NCI-H2107 (cell line): ENCODE measurements at places on chromosomes 12 and 14.
A peak's percentile ranks its signal among the peaks of the same experiment; 100 is the strongest.

GRCh38 chr12:99444859-99445316, 202.7 kb upstream of the GARIN6 start:
- DNase-seq = no peak

- no peak for DNase-seq
Observed at GRCh38 chr14:34362641-34363251, 99.3 kb downstream of the SPTSSA start.

DNA sequence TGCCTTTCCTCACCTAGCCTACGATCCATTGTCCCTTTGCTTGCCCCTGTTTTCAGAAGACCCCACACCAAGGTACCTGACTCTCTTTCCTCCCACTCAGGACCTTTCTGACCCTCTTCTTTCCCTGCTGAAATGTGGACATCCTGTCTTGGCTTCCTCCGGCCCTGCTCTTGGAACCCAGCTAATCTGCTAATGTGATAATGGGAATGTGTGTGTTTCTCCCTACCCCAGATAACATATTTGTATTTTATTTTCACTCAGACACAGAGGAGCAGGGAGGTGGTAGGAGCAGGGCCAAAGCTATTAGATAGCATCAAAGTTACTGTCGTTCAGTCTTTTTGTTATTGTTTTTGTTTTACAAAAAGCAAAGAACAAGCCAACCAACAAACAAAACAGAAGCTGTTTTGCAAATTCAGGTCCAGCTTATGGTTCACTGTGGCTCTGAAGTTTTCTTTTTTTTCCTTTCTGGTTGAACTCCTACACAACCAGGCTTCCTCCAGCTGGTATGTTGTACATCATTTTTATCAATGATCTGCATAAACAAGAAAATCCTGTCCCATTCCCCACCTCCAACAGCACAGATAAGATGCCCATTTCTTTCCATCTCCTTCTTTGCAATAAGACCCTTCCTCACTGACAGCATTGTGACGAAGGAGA, 137.3 kb downstream of the C12orf75 start:
- no peak for DNase-seq

- DNase-seq = peak; percentile 40
Observed at GRCh38 chr12:109131154-109132050, 15.0 kb downstream of the ACACB start.

DNA sequence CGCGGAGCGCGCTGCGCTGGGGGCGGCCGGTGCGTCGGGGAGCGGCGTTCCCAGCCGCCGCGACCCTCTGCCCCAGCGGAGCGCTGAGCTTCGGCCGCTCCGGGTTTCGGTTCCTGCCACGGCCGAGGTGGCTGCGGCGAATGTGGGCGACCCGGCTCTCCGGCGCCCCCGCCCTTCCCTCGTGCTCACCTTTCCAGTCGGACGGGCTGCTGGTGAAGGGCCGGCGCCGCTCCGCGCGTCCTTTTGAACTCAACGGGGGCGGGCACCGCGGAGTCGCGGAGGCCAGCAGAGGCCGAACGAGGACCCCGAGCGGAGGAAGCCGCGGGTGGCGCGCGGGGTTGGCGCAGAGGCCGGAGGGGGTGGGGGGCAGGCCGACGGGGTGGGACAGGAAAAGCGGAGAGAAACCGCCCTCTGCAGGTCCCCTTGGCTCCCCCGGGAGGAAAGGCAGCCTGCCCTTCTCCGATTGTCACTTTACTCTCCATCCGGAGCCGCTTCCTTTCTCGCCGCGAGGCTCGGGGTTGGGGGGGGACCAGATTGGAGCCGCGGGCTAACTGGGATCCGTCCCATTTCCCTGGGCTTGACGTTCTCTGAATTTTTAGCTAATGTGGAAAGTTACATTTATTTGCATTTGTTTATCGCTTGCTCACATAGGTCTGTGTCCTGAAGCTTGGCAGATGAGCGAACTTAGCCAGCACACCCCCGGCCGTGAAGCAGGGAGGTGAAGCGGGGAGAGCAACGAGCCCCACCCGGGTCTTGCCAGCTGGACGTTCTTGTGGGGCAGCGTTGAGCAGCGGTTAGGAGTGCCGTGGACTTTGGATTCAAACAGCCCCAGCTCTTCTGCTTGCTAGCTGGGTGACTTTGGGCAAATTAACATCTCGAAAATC, at the start of gene SMAGP:
Gene SMAGP (minus strand): TSS at position 349 of the 884 bp plus-strand sequence. CDS start 1,137 bp downstream, outside the sequence.
- no peak for DNase-seq

DNA sequence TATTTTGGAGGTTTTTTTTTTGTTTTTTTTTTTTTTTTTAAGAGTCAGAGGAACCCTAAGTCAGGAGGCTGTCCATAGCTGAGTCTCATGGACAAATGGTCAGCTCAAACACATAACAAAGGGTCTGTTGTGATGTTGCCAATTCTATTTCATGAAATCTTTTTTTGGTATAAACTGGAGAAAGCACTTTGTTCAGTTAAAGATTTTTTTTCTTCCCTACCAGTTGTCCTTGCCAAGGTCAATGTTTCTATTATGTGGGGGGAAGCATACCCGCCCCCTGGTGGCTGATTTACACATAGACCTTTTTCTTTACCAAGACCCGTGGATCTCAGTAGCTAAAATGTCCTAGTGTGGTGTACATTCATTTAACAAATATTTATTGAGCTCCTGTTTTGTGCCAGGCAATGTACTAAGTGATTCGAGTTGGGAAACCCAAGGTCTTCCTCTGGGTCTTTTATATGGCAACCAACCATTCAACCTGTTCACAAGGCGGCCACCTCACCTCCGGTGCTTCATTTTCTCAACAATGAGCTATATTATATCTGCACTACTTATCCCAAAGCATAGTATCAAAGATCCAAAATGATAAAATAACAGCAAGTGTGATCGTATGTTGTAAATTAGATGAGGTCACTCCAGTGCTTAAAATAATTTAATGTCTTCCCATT, 214.5 kb downstream of the PAH start:
- DNase-seq = no peak

DNA sequence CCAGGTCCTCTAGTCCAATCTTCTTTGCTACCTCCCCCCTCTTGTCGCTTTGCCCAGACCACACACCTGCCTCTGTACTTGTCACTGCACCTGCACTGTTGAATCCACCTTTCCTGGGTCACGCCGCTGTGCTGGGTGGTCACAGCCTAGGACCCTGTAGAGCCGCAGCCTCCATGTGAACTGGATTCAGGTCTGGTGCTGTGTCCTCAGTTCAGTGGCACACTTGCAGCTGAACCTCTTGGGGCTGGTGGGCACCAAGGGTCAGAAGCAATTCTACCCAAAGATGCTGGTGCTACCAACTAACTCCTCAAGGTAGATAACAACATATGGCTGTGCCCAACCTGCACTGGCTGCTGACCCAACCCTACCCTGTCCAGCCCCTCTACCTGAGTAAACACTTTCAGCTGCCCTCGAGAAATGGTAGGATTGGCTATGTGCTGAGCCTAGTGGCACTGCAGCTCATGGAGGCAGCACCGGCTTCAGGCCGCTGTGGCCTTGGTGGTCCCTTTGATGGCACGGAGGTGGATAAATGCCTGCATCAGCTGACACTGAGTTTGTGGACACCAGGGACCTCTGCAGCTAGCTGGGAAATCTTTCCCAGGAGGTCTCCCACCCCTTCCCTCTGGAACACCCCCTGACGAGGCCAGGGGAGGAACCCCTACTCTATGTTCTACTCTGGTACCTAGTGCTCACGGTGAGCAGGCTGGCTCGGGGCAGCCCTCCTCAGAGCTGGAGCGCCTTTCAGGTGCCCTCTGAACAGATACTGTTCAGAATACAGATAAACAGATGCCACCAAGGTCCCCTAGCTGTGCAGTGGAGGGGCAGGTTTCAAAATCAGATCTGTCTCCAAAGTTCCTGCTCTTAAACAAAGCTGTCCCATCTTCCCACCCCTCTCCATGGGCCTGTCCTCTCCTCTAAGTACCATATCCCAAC, 14.3 kb downstream of the AGAP2 start:
- DNase-seq = no peak

DNA sequence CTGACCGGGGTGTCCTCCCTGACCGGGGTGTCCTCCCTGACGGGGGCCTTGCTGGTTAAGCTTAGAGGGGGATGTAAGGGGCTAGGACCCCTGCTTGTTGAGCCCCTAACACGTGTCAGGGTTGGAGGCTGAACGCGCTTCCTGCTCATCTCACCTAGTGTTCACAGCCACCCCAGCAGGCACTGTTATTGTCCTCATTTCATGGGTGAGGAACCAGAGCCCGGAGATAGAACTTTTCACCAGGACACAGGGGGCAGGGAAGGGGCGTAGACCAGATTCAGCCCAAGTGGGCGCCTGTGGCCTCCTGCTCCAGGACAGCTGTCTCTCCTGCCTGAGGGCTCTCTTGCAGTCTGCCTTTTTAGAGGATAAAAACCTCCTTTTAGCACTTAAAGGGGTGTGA, 236.3 kb downstream of the GLT1D1 start:
- DNase-seq = no peak

GRCh38 chr14:61108496-61109141, 127.6 kb downstream of the SLC38A6 start:
- DNase-seq = no peak

GRCh38 chr12:7434670-7435069, 9.3 kb downstream of the CD163L1 start:
- no peak for DNase-seq

GRCh38 chr12:67593041-67593440, 55.5 kb upstream of the DYRK2 start:
- no peak for DNase-seq

- no peak for DNase-seq
Observed at GRCh38 chr14:95519699-95520098, 3.2 kb upstream of the SYNE3 start.

- no peak for DNase-seq
Observed at GRCh38 chr14:61754627-61755381, 7.4 kb upstream of the SNAPC1 start.

DNA sequence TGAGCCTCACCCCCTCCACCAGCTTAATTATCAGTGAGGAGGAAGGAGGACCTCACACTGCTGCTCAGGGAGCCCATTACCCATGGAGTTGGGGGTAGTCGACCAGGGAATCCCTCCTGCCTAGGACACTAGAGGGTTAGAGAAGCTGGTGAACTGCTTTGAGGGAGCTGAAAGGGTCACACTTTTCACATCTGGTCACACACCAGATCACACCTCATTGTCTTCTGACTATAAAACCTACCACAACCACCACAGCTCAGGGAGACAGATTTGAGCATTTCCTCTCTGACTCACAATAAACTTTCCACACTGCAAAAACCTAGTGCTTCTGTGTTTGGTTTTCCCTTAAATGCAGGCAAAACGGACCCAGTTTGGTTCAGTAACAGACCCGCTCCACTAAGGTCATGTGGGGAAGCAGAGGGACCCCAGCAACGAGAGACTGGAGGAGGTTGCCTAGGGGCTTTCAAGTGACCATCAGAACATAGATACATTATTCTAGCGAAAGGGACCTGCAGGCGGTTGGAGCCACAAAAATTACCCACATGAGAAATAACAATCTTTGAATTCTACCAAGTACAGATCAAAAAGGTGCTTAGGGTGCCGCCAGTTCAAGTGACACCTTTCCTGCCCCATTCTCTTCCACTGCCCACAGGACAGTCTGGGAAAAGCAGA, 151.4 kb upstream of the AVPR1A start:
- DNase-seq = no peak

DNA sequence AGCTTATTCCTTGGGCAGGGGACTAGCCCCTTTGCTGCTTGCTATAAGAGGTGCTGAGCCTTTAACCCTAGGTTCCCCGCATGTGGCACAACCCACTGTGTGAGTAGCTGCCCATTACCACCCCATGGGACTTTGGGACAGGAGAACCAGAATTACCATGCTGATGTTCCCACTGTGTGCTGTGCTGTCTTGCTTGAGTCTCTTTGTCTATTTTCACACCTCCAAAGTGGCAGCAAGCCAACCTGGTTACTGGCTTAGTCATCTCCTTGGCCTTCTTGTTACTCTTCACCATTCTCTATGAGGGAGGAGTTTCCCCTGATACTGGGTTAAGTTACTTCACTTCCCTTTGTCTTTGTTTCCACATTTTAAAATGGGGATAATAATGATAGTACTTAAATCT, 73.4 kb upstream of the ETV6 start:
- no peak for DNase-seq

DNA sequence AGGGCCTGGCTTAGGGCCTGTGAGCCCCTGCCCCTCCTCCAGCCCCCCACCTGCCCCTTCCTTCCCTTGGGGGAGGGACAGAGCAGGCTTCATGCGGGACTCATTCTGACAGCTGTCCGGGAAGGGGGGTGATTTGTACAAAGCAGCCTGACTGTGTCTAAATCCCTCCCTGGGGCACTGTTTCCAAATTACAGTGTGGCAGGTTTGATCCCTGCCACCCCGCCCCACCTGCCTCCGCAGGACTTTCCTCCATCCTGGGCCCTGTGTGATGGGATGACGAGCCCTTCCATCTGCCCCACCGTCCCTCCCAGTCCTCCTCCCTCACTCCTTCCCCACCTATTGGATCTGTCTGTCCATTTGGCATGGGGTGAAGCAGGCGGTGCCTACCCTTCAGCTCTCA, 363.9 kb downstream of the BCL11B start:
- DNase-seq = no peak

GRCh38 chr12:1606021-1606622, 11.7 kb upstream of the FBXL14 start:
- peak; percentile 63 for DNase-seq

- DNase-seq = no peak
Observed at GRCh38 chr12:119201789-119202543, 23.2 kb downstream of the HSPB8 start.

GRCh38 chr14:77098529-77099353, 683 bp downstream of the CIPC start:
- no peak for DNase-seq

- DNase-seq = no peak
Observed at GRCh38 chr12:4416276-4416675, 29.3 kb downstream of the FGF6 start.

GRCh38 chr12:68601767-68602166, 8.9 kb upstream of the RAP1B start:
- no peak for DNase-seq

DNA sequence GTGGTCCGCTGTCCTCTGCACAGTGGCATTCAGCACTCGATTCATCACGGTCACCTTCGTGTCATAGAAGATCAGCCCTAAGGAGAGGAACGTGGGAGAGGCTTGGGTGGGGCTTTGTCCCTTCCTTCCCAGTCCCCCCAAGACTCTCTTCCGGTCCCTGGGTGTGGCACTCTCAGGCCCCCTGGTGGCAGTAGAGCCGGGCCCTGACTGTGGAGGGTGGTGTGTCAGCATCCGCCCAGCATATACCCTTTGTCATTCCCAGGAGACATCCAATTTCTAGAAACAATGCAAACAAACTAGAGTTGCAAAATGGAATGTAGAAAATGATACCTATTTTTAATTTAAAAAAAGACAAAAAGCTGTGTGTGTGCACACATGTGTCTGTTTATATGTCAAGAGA, 45.0 kb downstream of the TRAFD1 start:
- no peak for DNase-seq

DNA sequence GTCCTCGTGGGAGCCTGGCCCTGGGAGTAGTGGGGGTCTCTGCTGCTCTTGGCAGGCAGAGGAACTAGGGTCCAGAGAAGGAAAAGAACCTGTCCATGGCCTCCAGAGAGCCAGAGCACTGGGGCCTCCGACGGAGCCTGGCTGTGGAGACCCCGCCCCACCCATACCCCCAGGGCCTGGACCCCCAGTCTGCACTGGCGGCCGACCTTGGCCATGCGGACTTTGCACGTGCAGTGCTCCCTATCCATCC, 1.1 kb downstream of the BEGAIN start:
- DNase-seq = no peak

GRCh38 chr14:85572845-85573244, 42.9 kb downstream of the FLRT2 start:
- DNase-seq = no peak

- DNase-seq = no peak
Observed at GRCh38 chr14:64209444-64210131, 84.6 kb downstream of the ESR2 start.
